ENCODE measurements at places on chromosomes 7 and 10.

- no peak for DNase-seq
These were observed 43.6 kb downstream of the TET1 start for GRCh38 chr10:68603766-68604165.

GRCh38 chr7:110531186-110531585 lies 559.7 kb upstream of the LRRN3 start:
- no peak for DNase-seq

DNA sequence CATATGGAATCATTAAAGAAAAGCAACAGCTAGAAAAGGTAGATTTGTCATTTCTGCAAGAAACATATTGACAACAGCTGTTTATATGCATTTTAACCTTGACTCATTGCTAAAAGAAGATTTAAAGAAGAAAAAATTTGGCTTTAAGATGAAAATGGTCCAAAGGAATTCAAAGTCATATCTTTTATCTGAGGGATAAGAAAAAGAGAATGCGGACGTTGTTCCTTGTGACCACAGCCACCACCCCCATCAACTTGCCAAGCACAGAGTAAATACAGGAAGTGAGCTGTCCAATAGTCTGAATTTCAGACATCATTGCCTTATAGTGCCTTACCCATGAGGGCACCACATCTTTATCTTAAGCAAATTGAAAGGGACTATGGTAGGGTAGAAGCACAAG lies 7.3 kb upstream of the CRPPA start:
- DNase-seq: no peak

- no peak for DNase-seq
These were observed 99.0 kb upstream of the ITGB1 start for GRCh38 chr10:33056828-33057596.

DNA sequence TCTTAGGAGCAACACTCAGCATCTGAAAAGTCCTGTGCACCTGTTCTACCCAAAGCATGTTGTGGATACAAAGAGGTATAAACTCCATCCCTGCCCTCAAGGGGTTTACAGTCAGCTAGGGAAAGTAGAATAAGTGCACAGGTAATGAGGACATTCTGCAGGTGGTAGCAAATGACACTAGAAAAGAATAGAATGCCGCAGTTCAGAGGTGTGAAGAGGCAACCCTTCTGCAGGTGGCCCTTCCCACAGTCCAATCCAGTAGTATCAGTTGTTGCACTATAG lies 36.7 kb downstream of the WBP1L start:
- DNase-seq: no peak

DNA sequence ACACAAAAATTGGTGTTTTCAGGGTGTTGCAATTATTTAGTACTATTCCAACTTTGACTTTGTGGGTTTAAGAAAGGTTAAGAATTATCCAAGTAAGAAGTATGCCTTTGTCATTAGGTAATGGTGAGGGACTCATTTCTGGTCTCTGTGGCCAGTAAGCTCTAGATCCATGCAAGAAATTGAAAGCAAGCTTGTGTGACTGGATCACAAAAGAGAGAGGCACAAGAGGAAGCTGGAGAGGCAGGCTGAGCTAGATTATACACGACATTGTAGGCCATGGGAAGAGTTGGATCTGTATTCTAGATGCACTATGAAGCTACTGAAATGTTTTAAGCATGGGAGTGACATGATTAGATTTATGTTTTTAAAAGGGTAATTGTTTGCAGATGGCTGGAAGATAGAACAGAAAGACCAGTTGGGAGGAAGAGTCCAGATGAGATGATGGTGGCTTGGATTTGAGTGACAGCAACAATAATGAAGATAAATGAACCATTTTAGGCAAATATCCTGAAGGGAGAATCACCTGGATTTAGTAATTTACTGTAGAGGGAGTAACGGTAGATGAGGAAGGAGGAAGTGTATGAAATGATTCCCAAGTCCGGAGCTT lies 50.0 kb downstream of the CALD1 start:
- no peak for DNase-seq

All from cerebellar nuclear complex (tissue), 1 donor.